ENCODE measurements at places on chromosomes 12 and 14.

GRCh38 chr12:68514807-68515411 lies 95.8 kb upstream of the RAP1B start:
- no peak for DNase-seq

GRCh38 chr12:10783252-10783651 lies 19.2 kb downstream of the TAS2R7 start:
- no peak for DNase-seq

DNA sequence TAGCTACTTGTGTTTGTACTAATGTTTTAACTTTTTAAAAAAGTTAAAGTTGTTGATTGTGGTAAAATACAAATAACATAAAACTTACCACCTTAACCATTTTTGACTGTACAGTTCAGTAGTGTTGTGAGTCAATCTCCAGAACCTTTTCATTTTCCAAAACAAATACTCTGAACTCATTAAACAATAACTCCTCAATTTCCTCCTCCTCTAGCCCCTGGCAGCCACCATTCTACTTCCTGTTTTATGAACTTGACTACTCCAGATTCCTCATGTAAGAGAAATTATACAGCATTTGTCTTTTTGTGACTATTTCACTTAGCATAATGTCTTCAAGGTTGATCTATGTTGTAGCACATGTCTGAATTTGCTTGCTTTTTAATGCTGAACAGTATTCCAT lies 299.1 kb upstream of the AMIGO2 start:
- DNase-seq = no peak

- peak; percentile 19 for DNase-seq
Observed at GRCh38 chr14:56490379-56490778, 89.2 kb upstream of the TMEM260 start.

GRCh38 chr14:34582117-34582680 lies 42.7 kb upstream of the EAPP start:
- no peak for DNase-seq

- DNase-seq = no peak
Observed at GRCh38 chr14:72644758-72645489, 249.0 kb downstream of the DPF3 start.

DNA sequence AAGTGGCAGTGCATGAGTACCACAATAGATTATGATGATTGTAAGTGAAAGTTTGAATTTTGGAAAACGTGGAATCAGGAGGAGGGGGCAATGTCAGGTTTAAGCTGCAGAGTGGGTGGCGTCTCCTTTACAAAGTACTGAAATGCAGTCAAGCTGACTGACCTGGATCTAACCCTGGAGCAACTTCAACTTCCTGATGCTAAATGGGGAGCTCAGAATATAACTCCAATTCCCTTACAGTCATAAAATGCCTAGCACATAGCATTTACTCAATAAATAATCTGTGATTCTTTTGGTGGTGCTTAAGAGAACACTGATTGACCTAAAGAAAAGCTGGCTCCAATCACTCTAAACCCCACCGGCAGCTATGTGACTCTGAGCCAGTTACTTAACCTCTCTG lies 38.5 kb downstream of the CCDC60 start:
- DNase-seq = no peak

- DNase-seq = no peak
Observed at GRCh38 chr12:29901585-29901984, 117.8 kb upstream of the TMTC1 start.

DNA sequence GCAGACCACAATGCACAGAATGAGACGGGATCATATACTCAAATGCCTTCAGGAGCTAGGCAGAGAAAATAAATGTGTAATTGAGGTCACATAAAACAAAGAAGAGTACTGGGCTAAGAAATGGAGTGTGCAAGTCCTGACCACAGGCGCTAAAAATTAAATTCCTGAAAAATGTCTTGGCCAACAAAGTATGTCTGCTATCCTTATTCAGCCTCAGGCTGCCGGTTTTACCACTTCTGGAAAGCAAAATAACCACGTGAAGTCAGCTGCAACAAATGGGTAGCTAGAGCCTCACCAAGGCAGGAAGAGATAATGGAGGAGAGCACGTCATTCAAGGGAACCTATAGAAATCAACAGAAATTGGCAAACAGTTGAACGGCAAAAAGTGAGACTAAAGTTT lies 3.1 kb downstream of the PYGL start:
- no peak for DNase-seq

DNA sequence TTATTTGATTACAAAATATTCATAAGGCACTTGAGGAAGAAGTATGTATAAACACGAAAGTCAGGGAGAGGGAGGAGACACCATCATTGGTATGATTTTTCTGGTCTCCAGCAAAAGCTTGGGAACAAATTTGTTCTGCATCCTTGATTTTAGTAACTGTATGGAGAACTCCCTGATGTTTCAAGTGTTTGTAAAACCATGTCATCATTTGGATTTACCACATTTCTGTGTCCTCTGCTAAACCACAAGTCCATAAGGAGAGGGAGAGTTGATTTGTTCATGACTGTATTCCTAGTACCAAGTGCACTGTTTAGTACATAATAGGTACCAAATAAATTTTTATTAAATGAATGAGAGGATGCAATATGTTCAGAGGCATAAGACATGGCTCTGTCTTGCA lies 181.1 kb downstream of the BTG1 start:
- no peak for DNase-seq

DNA sequence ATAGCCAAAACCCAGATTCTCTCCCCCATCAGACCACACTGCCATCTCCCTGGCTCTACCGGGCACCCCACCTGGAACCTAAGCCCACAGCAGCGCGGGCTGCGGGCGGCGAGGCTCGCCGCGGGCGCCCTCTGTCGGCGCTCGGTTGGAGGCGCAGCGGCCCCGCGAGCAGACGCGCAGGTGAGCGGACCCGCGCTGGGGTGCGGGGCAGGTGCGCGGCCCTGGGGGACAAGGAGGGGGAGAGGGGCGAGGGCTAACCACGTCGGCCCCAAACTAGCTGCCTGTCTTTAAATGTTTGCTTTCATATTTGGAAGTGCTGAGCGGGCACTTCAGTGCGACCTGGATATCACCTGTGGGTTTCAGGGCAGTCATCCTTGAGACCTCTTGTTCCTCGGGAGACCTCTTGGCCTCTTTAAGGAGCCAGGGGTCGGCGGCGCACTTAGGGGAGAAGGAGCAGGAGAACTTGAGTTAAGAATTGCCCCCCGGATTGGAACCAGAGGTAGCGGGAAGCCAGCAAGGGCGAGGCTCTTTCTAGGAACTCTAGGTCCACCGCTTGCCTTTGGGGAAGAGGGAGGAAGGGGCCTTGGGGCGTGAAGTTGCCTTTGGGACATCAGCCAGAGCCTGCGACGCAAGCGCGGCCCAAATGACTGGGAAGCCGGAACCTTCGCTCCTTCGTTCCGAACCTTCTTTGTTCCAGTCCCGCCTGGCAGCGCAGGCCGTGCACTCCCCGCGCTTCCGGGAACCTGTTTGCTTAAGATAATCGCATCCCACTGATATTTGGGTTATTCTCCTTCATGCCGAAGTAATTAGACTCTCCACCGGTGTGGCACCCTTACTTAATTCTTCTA lies 78.7 kb downstream of the NEDD1 start:
- peak; percentile 16 for DNase-seq

DNA sequence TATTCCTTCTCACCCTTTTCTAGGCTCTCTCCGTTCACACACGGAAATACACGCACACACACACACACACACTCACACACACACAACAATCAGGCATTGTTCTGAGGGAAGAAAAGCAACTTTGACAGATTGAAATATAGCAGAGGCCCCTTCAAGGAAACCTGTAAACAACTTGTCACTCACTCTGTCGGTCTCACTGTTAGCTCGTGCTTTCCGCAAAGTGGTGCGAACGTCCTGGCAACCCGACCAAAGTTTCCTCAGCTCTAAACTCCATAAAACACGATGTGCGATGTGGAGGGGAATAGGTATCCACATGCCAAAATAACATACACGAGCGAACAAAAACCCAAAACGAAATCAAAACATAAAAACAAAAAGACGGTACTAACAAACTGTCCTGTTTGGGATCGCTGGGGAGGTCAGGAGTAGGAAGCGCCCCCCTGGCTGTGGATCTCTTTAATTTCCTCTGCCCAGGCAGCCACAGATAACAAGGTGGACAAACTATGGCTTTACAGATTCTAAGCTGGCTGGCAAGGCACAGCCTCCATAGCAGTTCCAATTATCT lies 822 bp upstream of the SOX5 start:
- DNase-seq = no peak

- no peak for DNase-seq
Observed at GRCh38 chr14:69318241-69318640, 58.3 kb downstream of the GALNT16 start.

GRCh38 chr14:49962621-49963020 lies 69.7 kb downstream of the ARF6 start:
- no peak for DNase-seq

DNA sequence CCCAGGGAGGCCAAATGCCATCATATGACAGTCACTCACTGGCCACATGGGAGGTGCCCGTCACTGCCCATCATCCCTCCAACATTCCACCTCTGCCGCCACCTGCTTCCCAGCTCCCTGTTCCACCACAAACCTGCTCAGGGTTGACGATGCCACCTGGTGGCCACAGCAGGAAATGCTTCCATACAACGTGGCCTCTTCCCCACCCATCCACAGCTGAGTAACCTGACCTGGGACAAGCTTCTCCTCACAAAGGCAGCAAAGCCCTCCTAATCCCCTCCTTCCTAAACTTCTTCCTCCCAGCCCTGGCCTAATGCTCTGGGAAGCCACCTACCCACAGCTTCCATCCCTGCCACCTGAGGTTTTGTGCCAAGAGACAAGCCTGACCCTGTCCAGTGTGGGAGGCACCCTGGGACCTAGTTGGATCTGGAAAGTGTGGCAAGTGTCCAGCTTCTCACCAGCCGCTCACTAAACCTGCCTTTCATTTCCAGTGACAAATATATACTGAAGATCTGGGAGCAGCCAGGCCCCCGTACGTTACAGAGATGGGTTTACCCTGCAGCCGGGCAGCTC lies 4.3 kb downstream of the DEGS2 start:
- DNase-seq = no peak

- DNase-seq = no peak
Observed at GRCh38 chr12:79763766-79764452, 73.1 kb upstream of the PAWR start.

- no peak for DNase-seq
Observed at GRCh38 chr12:40769846-40770245, 77.6 kb downstream of the CNTN1 start.

DNA sequence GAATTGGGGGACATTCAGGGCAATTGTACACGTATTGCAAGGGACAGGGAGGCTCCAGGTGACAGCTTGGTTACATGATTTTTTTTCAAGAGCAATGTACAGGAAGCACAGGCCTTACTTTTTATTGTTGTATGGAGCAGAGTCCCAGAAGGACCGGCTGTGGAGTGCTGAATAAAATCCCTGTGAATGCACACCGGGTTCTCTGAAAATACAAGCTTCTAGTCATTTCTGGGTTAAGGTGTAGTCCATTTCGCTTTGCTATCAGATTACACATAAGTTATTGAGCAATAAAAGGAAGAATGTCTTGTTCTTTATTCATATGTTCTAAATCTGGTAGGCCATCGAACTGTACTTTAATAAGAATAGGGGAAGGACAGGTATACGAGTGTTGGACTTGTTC lies 52.2 kb downstream of the PDE3A start:
- no peak for DNase-seq

- no peak for DNase-seq
Observed at GRCh38 chr14:27605282-27605681, 1007.4 kb upstream of the NOVA1 start.

DNA sequence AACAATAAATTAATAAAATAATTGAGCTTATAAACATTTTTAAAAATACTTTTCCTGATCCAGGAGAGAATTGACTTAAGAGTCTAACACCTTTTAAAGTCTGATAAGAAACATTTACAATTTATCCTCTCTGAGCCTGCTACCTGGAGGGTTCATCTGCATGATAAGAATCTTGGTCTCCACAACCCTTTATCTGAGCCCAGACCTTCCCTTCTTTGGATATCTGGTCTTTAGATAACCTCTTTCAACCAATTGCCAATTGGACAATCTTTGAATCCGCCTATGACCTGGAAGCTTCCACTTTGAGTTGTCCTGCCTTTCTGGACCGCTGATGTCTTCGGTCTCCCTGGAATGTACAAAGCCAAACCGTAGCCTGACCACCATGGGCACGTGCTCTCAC lies 1393.3 kb upstream of the TMEM132C start:
- DNase-seq = no peak

DNA sequence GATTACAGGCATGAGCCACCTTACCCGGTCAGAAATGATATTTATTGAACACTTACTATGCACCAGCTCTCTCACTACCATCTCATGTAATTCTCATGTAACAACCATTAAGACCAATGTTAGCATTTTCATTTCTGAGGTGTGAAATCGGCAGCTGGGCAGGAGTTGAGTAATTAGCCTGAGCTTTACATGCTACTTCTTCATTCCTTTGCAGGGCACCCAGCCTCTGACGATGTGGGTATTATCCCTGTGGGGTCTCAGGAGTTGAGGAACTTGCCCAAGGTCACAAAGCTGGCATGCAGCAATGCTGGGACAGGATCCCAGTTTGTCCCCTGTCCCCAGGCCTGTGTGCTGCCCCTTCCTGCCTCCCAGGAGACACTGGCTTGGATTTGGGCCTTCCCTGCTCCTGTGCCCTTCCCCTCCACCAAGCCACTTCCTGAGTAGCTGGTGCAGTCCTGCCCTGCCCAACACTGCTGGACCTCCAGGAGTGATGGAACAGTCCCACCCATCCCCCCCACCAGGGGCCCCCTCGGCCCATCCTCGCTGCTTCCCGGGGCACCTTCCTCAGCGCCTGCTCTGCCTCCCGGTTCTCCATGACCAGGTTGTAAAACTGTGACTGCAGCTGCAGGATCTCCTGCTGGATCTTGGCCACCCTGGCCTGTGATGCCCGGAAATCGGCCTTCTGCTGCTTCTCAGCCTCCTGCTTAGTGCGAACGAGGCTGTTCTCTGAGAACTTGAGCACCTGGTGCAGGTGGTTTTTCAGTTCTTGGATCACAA lies 14.7 kb downstream of the RITA1 start:
- no peak for DNase-seq

DNA sequence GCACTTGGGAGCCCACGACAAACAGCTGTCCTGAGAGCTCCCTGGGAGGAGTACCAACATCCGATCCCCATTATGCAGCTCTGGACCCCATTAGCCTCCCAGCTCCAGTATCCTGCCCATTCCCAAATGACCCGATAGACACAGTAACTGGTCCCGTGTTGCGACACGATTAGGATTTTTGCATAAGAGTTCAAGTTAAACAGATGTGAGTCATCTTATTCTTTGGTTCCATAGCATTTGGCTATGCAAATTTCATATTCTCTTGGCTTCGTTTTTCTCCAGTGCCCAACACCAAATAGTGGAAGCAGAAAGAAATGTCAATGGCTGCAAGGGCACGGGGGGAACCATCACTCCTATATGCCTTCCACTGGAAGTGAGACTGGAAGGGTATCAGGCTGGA lies 43.0 kb upstream of the LRRC10 start:
- DNase-seq = no peak

GRCh38 chr14:99628887-99629618 lies 15.9 kb upstream of the HHIPL1 start:
- peak; percentile 60 for DNase-seq

GRCh38 chr12:22518998-22519397 lies 25.3 kb downstream of the C2CD5 start:
- no peak for DNase-seq

GRCh38 chr12:124917135-124917840 lies 2.8 kb upstream of the UBC start:
- peak; percentile 97 for DNase-seq
